ENCODE measurements at places on chromosomes 5 and 9. TPM values are rescaled to one million over a fixed set of nuclear protein-coding genes. Genes with fewer than 3 reads are reported as not detected.

The AMACR gene
- 9.7 TPM for total RNA-seq

The MSMP gene
- not detected for total RNA-seq

The CDH12 gene
- total RNA-seq, result not detected

The ADAMTSL2 gene
- under 0.01 TPM for total RNA-seq

Data from fibroblast of villous mesenchyme (primary cell).